ENCODE measurements at places on chromosomes 3 and 15. TPM values are rescaled to one million over a fixed set of nuclear protein-coding genes. Genes with fewer than 3 reads are reported as not detected.

Gene C3orf85
- total RNA-seq = not detected

DNA sequence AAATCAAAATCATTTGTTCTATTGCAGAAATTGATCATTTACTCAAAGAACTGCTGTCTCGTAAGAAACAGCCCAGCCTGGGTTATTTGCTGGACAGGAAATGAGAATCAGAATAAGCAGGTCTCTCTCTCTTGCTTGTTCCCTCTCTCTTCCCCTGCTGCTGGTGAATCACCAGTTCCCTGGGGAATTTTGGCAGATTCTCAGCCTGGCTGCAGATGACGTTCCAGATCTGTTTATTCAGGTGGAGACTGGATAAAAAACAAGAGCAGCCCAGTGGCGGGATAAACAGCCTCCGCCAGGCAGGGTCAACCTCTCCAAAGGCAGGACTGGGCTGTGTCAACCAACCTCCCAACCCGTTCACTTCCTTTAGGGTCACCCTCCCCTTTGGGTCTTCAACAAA is 72.1 kb downstream of the LRIG1 start:
- peak; percentile 97 for DNase-seq

Gene CHRNA3
- total RNA-seq = 0.14 TPM

- DNase-seq = no peak
Measured at GRCh38 chr3:185582871-185583270, 3.2 kb upstream of the SENP2 start.

DNA sequence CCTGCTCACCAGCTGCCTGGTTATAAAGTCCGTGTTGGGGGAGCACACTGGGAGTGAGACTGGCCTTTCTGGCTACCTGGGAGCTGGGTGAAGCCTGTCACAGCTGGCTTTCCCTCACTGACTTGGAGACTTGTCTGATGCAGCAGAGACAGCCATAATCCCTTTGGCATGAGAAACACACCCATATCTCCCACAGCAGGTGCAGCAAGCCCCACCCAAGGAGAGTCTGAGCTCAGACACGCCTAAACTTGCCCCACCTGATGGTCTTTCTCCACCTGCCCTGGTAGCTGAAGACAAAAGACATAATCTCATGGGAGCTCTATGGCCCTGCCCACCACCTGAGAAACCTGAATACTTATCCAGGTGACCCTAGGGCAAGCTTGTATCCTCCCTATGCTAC is 54.8 kb downstream of the NMD3 start:
- no peak for DNase-seq

Gene GRAMD1C
- 1.1 TPM for total RNA-seq

Gene FHIT
- total RNA-seq = 0.10 TPM

- no peak for DNase-seq
Measured at GRCh38 chr3:53218131-53218530, 37.7 kb downstream of the TKT start.

Gene ARID3B
- 1.5 TPM for total RNA-seq

Gene WDR93
- total RNA-seq = not detected

DNA sequence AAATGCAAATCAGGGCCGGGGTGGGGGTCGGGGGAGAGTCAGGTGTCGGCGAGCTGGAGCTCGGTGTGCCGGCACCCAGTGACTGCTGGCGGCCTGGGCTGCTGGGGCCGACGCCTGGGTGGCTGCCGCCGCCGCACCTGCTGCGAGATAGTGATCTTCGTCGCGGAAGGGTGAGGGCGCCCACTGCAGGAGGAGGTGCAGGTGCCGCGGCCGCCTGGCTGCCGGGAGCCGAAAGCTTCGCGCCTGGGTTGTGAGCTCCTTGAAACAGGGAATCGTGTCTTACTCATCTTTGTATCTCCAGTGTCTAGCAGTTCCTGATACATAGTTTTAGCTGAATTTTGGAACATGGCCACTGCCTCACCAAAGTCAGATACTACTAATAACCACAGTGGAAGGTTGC is 64.0 kb upstream of the CPOX start:
- no peak for DNase-seq

- no peak for DNase-seq
Measured at GRCh38 chr15:86444527-86444926, 364.9 kb downstream of the AGBL1 start.
